Skin of body (tissue), 3 donors: ENCODE measurements at places on chromosomes 3 and 15. TPM values are rescaled to one million over a fixed set of nuclear protein-coding genes. Genes with fewer than 3 reads are reported as not detected.

PLSCR5 gene
- not detected for total RNA-seq

BFSP2 gene
- not detected for total RNA-seq

SIDT1 gene
- 4.4 TPM for total RNA-seq

GCNT3 gene
- total RNA-seq = not detected

RLBP1 gene
- total RNA-seq = not detected

CASR gene
- total RNA-seq = not detected

CD86 gene
- 6.8 TPM for total RNA-seq

EPHB1 gene
- total RNA-seq = 5.0 TPM

GOLGA6D gene
- total RNA-seq = 0.30 TPM
